ENCODE measurements at places on chromosomes 2 and 18. TPM values are rescaled to one million over a fixed set of nuclear protein-coding genes. Genes with fewer than 3 reads are reported as not detected.

Gene ACTG2
- total RNA-seq: 0.32 TPM

Gene SP5
- not detected for total RNA-seq

Gene CIDEA
- total RNA-seq: not detected

Gene C2orf66
- total RNA-seq: not detected

DNA sequence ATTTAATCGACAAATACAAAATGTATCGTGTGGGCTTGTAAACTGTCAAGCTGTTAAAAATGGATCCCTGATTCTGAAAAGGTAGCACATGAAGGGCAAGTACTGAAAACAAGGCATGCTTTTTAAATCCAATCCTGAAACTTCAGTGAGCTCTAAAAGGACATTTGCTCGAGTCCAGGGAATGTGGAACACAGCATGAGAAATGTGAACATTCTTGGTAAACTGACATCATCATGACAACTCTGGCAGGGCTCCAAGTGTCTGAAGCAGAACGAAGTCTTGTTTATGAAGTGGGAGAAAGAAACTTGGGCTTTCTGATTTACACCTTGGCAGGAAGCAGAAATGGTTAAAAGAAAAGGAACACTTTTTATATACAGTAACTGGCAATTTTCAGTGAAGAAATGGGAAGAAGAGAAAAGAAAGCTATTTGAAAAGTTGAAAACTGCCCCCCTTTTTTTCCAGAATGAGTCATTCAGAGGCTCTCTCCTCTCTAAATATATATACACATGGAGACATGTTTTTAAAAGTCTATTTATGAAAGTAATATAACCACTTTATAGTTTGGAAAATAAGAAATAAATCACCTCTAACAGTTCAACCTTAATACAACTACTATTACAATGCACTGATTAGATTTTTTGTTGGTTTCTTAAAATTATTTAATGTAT lies 120.8 kb downstream of the GAREM1 start:
- DNase-seq: peak; percentile 72

GRCh38 chr2:234480337-234480736 lies 16.5 kb downstream of the ARL4C start:
- no peak for DNase-seq

GRCh38 chr2:45871025-45871424 lies 219.6 kb downstream of the PRKCE start:
- no peak for DNase-seq

- no peak for DNase-seq
Observed at GRCh38 chr2:2881499-2881898, 496.1 kb downstream of the EIPR1 start.

All from HFFc6 (cell line).